ENCODE measurements at places on chromosomes 11 and 22.

GRCh38 chr11:126149759-126150625 lies 61.5 kb downstream of the RPUSD4 start:
- no peak for DNase-seq

DNA sequence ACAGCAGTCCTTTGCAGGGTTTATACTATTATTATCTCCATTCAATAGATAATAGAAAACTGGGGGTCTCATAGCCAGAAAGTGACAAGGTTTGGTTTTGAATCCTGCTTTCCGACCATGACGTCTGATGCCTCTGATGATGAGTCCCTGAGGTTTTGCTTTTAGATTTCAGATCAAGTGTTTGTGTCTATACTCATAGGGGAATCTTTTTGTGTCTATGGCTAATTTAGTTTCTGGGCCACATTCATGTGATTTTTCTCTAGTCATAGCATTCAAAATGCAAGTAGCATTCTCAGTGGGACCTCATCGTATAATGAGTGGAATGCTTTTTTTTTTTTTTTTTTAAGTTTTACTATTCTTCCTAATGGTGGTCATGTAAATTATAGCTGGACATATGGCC lies 72.9 kb downstream of the TNRC6B start:
- DNase-seq: no peak

- no peak for DNase-seq
Observed at GRCh38 chr11:103875855-103876510, 160.5 kb upstream of the DDI1 start.

DNA sequence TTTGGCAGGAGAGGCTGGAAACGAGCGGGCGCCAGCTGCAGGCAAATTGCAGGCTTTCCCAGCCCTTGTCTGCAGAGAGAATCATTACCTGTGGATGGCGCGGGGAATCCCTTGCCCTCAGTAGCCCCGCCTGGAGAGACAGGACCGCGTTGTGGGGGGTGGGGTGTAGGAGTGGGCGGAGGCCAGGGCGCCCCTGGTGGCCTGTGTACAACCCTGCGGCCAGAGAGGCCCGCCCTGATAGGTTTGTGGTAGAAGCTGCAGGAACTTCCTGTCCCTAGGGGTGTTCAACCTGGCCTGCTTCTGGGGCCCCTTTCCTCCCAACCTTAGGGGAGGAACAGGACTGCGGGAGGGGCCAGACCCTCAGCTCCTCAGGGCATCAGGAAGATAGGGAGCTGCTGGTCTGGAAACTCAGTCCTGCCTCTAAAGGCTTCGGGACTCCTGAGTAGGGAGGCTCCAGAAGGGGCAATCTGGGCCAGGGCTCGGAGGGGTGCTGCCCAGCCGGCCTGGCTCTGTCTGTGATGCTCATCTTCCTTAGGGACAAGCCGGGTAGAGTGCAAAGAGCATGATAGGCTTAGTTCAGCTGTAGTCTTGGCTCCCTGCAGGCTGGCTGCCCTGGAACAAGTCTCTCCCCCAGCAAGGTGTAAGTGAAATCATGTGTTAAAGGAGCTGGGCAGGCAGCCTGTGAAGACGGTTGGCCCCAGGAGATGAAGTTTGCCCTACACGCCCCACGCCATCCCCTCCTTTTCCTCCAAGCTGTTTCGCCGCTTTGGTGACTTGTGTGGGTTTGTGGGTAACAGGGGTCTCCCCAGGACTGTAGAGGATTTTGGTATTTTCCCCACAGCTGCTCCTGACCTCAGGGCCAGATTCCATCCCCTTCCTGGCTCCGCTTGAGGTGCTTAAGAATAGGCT lies 24.1 kb upstream of the SUSD2 start:
- peak; percentile 96 for DNase-seq

DNA sequence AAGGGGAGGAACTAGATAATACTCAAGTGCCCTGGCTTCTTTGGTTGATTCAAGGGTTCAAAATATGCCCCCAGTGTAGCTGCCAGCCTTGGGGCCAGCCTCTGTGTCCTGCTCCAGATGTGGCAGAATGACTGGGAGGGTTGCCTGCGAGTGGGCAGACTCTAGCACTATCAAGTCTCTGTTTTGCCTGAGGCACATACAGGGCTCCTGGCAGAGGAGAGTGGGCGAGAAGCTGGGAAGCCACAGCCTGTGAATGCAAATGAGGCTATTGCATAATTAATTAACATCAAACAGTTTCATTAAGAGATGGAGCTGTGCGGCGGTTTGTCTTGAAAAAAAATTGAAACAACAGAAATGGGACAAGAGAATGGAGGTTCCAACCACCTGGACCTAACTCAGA lies 50.8 kb downstream of the BUD13 start:
- DNase-seq: no peak

- DNase-seq: no peak
Observed at GRCh38 chr11:73366265-73366610, 10.0 kb upstream of the RELT start.

GRCh38 chr11:85590848-85591483 lies 36.2 kb downstream of the DLG2 start:
- DNase-seq: no peak

DNA sequence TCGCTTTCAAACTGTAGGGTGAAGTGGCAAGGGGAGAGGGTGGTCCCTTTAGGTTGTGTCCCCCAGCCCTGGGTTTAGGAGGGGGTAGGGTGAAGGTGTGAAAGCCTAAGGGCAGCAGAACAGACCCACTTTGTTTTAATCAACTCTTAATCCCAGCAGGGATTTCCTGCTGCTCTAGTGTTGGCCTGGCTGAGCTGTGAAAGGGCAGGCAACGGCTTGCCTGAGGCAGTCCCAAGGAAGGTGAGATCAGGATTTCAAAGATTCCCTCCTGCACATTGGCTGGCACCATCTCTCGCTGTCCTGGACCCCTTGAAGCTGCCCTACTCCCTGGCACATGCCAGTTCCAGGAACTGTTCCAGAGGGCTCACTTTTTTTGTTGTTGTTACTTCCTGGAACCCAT lies 221.3 kb downstream of the INSC start:
- DNase-seq: no peak

DNA sequence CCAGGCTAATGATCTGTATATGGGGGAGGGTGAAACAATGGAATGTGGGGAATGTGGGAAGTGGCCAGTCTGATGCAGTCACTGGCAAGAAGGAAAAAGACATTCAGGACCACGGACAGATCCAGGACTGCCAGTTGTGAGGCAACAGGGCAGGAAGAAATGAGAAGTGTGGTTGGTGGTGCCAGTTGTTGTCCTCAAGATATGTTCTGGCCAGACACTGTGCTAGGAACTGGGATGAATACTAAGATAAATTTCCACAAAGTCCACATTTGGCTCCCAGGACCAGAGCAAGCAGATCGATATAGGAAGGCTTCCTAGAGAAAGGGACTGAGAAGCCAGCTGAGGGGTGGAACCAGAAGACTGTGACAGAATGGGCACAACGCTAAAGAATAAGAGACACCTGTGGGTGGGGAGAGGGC lies 6.8 kb upstream of the TPBGL start:
- no peak for DNase-seq

DNA sequence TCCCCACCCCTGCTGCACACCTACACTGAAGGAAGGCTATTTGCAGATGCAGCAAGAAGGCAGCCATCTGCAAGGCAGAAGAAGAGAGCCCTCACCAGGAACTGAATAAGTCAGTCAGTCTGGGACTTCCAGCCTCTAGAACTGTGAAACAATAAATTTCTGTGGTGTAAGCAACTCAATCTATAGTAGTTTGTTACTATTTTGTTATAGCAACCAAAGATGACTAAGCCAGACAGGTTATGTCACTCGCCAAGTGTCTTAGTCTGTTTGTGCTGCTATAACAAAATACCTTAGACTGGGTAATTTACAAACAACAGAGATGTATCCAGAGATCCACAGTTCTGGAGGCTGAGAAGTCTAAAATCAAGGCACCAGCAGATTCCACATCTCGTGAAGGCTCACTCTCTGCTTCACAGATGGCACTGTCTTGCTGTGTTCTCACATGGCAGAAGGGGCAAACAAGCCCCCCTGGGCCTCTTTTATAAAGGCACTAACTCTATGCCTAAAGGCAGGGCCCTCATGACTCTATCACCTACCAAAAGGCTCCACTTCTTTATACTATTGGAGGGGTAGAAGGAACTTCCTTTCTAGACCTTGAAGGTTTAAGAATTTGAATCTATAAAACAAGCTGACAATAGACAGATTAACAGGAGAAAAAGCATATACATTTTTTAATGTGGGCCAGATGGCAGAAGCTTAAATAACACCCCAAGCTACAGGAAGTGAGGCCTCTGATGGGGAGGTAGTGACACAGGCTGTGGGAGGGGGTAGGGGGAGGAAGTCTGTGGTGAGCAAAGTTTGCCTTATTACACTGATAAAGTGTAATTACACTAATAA lies 12.3 kb downstream of the APOL6 start:
- DNase-seq: no peak

- no peak for DNase-seq
Observed at GRCh38 chr22:32233091-32233490, 22.1 kb downstream of the SLC5A4 start.

DNA sequence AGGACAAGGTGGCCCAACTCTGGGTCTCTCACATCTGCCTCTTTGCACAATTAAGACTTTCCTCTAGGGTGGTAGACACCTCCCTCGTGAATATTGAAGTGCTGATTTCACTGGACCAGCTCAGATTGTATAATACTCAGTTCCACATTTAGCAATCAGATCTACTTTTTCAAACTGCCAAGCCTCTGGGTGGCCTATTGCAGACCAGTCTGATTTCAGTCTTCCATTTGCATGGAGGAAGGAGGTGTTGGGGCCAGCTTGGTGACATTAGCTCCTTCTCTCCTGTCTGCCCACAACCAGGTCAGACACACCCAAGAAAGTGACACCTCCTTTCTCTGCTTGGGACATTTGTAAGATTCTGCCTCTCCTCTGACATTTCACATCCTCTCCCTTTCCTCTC lies 78.2 kb downstream of the PPFIBP2 start:
- DNase-seq: no peak

DNA sequence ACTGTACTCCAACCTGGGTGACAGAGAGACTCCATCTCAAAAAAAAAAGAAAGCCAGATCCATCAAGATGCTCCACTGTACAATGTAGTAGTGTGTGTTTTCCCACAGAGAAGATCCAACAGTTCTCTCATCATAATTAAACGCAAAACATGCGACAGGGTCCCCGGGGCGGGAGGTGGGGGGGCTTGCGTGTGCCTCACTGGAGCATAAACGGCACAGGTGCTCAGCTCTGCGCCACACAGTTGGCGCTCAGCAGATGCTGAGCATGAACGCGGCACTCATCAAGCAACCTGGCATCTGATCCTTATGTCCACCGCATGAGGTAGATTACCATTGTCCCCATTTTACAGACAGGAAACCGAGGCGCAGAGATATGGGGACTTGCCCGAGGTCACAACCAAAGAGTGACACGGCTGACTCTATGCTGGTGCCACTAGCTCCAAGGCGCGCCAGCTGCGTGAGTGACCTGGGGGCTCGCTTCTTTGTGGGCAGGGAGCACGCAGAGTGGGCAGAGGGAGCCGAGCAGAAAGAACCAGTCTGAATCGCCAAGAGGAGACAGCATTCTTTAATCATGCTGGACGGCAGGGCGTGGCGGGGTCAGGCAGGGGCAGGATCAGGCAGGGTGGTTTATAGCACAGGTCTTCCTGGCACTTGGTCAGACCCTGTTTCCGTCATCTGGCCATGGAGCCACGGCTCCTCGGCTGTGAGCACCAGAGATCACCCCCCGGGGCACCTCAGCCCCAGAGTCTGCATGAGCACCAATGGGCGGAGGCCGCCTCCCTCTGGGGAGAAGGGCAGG lies 8.2 kb downstream of the C1QTNF6 start:
- DNase-seq: no peak

- DNase-seq: no peak
Observed at GRCh38 chr11:125990244-125990643, 44.4 kb downstream of the VSIG10L2 start.

GRCh38 chr11:100676901-100677300 lies 10.2 kb upstream of the ARHGAP42 start:
- DNase-seq: no peak

DNA sequence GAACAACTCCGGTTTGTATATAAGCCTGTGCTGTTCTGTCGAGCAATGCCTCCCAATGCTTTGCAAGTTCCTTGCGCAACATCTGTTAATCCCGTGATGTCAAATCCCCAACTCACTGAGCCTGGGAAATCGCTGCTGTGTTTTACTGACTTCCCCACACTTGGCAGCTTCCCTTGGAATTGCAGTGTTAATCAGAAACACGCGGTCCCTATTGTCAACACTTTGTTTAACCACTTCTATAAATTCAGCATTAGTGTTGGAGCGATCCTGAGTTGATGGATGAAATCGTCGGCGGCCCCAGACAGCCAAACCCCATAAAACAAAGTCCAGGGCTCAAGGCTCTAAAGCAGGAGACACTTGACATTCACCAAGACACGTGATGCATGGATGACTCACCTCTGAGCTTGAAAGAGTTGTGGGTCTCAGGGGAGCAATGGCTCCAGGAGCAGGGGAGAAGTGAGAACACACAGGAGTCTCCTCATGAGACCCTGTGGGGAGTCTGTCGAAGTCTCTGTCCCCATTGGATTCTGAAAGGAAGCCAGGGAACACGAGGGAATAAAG lies 555.3 kb downstream of the MIAT start:
- DNase-seq: peak; percentile 94

DNA sequence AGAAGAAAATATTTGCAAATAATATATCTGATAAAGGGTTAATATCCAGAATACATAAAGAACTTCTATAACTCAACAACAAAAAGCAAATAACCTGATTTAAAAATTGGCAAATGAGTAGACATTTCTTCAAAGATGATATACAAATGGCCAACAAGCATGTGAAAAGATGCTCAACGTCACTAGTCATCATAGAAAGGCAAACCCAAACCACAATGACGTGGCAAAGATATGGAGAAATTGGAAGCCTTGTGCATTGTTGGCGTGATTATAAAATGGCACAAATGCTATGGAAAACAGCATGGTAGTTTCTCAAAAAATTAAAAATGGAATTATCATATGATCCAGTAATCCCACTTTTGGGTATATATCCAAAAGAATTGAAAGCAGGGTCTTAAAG lies 466.3 kb downstream of the TBC1D22A start:
- DNase-seq: no peak

- DNase-seq: no peak
Observed at GRCh38 chr11:2318123-2318522, 16.3 kb downstream of the TSPAN32 start.

- DNase-seq: no peak
Observed at GRCh38 chr11:64694026-64694755, 28.8 kb downstream of the NRXN2 start.

DNA sequence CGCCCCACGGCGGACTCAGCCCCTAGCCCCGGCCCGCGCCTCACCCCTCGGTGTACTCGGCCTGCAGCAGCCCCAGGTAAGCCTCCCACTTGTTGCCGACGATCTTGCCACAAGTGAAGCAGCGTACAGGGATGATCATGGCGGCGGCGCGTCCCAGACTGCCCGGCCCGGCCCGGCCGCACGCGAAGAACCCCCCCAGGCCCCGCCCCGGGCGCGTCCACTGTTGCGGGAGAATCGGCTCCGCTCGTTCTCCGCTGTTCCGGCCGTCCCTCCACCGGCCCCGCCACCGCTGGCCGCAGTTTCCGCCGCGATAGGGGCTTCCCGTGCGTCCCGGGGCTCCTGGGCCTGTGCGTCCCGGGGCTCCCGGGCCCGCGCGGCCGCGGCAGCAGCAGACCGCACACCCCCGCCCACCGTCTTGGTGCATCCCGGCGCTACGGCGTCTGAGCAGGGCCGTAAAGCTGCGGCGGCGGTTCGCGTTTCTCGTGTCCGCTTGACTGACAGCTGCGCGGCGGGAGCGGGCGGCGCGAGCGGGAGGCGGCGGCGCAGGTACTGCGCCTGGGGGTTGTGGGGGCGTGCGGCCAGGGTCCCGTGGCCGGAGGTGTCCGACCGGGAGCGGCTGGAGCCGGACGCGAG lies at the start of the genes POLR2L and TSPAN4:
TSS of gene POLR2L (minus strand) at position 160 of the 633 bp plus-strand sequence. CDS start at position 139, 21 bp downstream.
TSS of gene TSPAN4 (plus strand) at position 483 of the 633 bp plus-strand sequence. CDS start 7,453 bp downstream, outside the sequence.
- DNase-seq: peak; percentile 97

GRCh38 chr11:34332524-34332923 lies 25.3 kb downstream of the ABTB2 start:
- DNase-seq: no peak

- DNase-seq: no peak
Observed at GRCh38 chr22:42431401-42432019, 693 bp downstream of the NFAM1 start.

All from esophagus muscularis mucosa (tissue), 4 donors.